Inflammatory macrophage (primary cell): ENCODE measurements at places on chromosomes 13 and 19.
A peak's percentile ranks its signal among the peaks of the same experiment; 100 is the strongest.

- no peak for DNase-seq
These were observed 252.2 kb upstream of the SLITRK6 start for GRCh38 chr13:86051134-86052103.

DNA sequence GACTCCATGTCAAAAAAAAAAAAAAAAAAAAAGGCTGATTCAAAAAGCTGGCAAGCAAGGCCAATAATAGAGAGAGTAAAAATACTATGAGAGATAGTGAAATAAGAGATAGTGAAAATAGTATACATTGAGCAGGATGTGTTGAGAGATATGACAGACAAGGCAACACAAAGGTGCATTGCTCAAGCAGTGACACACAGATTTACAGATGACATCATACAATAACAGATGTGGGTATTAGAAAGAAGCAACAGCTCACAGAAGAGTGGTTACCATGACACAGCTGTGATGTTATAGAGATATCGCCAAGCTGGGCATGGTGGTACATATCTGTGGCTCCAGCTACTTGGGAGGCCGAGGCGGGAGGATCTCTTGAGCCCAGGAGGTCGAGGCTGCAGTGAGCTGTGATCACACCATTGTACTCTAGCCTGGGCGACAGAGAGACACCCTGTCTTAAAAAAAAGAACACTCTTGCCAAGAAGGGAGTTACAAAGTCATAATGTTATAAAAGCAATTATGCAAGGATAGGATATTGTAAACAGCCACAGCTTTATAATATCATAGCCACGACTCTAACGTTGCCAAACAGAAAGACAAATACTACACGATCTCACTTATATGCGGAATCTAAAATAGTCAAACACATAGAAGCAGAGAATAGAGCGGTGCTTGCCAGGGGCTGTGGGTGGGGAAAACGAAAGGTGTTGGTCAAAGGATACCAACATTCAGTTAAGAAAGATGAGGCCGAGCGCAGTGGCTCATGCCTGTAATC is 10.3 kb downstream of the TNFSF9 start:
- DNase-seq: no peak

DNA sequence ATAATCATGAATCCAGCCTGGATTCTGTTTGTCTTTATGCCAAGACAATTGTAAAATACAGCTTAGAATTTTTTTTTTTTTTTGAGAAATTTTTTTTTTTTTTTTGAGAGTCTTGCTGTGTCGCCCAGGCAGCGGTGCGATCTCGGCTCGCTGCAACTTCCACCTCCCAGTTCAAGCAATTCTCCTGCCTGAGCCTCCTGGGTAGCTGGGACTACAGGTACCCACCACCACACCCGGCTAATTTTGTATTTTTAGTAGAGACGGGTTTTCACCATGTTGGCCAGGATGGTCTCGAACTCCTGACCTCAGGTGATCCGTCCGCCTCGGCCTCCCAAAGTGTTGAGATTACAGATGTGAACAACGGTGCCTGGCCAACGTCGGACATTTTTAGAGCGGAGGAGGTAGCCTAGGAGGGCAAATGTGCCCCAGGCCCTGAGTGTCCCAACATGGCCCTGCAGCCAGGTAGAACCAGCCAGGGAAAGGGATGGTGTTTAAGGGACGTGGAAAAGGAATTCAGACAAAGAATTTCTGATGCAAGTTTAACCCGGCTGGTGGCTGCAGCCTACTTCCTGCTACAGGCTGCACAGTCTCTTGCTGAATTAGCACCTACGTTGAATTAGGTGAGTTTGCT is 89.8 kb downstream of the GNG7 start:
- no peak for DNase-seq

GRCh38 chr13:33244907-33245287 is 40.7 kb downstream of the STARD13 start:
- no peak for DNase-seq

DNA sequence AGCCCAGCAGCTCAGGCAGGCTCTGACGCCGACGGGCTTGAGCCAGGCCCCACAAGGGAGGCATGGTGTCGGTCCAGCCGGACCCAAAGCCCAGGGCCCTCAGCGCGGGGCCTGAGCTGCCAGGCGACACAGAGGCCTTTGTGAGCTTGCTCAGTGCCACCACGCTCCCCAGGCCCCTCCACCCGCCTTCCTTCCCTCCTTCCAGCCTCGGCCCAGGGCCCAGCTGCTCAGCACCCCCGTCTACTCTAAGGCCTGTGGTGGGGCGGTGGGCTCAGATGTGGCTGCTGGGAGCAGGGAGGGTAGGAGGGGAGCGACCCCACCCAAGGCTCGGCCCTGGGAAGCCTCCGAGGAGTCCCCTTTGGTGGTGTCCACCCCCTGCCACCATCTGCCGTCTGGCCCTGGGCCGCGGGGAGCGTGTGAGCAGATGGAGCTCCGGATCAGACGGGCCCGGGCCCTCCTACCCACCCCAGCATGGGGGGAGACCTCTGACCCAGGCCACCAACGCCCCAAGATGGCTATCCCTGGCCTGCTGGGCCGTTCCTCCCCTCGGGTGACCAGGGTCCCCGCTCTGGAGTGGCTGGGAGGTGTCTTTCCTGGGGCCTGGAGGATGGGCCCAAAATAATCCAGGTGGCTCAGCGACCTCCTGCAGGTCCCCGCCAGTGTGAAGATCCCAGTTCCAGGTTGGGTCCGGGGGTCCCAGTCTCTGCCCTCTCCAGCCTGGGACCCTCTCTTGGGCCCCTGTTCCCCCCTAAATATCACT is 7.8 kb downstream of the ZBTB7A start:
- DNase-seq: no peak

DNA sequence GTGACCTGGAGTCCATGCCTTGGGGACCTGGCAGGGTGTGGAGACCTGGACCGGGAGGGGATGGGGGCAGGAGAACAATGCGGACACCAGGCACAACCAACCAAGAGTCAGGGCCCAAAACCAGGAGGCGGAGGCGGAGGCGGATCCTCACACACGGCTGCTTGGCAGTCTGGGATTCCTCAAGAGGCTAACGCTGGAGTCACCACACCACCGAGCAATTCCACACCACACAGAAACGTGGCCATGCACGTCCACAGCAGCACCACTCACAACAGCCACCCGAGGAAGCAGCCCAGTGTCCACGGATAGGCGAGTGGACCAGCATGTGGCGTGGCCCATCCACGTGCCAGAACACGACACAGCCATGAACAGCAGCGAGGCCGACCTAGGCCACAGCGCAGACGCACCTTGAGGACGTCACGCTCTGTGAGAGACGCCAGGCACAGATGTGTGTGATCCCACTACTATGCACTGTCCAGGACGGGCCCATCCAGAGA is 17.7 kb downstream of the SBNO2 start:
- DNase-seq: no peak

- no peak for DNase-seq
These were observed 8.7 kb upstream of the CKM start for GRCh38 chr19:45331411-45331810.

- peak; percentile 69 for DNase-seq
These were observed 7.5 kb upstream of the LRFN1 start for GRCh38 chr19:39328046-39328705.

DNA sequence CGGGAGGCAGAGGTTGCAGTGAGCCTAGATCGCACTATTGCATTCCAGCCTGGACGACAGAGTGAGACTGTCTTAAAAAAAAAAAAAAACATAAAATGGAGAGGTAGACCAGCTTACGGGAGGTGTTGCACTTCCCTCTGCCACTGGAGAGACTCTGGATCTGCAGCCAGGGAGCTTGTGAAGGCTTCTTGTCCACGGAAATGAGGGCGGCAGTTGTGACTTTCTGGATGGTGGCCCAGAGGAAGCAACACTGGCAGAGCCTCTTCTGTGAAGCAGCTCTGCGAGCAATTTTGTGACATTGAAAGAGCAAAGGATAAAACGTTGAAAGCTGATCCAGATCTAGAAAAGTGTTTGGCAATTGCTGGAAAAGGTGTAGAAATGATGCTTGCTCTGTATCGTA is 10.4 kb downstream of the SPINT2 start:
- DNase-seq: peak; percentile 43

- DNase-seq: peak; percentile 45
These were observed 37.6 kb downstream of the SOX21 start for GRCh38 chr13:94674609-94675348.

DNA sequence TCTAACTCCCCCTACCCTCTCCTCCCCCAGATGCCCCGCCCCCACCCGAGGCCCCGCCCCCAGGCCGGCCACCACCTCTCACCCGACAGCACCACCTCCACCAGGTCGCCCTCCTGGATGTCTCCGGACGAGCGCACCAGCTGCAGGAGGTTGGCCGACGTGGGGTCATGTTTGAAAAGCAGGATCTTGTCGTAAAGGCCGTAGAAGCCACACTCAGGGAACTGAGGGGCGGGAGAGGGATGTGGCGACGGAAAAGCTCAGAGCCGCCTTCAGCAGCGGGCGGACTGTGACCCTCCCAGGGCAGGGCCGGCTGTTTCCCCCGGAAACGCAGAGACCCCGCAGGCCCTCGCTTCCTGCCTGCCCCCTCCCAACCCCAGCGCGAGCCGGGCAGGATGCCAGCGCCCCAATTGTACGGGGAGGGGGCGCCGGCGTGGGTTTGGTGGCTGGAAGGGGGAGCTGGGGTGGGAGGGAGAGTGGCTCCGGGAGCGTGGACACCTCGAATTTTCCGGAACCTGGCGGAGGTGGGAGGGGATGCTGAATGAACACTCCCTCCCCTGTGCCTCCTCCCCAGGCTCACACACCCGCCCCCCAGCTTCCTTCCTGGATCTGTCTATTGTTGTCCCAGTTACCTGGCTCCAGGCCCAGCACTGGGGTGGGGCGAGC is 3.0 kb downstream of the PRKD2 start:
- peak; percentile 24 for DNase-seq

GRCh38 chr13:34241332-34241731 is 423.4 kb downstream of the RFC3 start:
- no peak for DNase-seq

DNA sequence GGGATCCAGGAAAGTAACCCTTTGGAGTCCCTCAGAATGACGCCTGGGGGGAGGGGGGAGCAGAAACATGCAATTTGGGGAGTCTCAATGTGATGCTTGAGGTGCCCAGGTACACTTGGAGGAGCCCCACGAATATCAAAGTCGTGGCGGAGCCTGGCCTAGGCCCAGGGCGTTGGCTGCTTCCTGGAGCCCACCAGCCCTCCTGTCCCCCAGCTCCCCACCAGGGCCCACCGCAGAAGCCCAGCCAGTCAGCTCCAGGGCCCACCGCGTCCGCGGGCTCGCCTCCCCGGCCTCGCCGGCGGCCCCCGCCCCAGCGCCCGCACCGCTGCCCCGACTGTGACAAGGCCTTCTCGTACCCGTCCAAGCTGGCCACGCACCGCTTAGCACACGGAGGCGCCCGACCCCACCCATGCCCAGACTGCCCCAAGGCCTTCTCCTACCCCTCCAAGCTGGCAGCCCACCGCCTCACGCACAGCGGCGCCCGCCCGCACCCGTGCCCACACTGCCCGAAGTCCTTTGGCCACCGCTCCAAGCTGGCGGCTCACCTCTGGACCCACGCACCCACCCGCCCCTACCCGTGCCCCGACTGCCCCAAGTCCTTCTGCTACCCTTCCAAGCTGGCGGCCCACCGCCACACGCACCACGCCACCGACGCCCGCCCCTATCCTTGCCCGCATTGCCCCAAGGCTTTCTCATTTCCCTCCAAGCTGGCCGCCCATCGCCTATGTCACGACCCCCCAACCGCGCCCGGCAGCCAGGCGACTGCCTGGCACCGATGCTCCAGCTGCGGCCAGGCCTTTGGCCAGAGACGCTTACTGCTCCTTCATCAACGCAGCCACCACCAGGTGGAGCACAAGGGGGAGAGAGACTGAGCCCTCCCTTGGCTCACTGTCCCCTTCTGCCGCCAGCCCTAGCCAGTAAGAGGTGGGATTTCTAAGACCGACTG is 2.1 kb downstream of the ZNF575 start:
- DNase-seq: peak; percentile 19

- no peak for DNase-seq
These were observed 336.1 kb downstream of the GPC6 start for GRCh38 chr13:93562676-93563075.

- no peak for DNase-seq
These were observed 81.0 kb upstream of the UBAC2 start for GRCh38 chr13:99119656-99120055.

- peak; percentile 92 for DNase-seq
These were observed 103.7 kb upstream of the EDNRB start for GRCh38 chr13:78022164-78022877.

DNA sequence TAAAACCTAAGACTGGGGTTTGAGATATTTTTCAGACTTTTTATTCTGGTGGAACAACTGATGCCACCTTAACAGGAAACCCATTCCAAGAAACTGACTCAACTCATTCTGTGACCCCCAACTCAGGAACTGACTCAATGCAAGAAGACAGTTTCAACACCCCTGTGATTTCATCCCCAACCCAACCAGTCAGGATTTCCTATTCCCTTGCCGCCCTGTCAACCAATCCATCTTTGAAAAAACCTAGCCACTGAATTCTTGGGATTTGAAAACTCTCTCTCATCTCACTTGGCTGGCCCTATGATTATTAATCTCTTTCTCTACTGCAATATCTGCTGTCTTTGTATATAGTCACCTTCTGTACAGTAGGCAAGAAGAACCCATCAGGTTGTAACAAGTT is 1211.9 kb upstream of the ATXN8OS start:
- DNase-seq: no peak

DNA sequence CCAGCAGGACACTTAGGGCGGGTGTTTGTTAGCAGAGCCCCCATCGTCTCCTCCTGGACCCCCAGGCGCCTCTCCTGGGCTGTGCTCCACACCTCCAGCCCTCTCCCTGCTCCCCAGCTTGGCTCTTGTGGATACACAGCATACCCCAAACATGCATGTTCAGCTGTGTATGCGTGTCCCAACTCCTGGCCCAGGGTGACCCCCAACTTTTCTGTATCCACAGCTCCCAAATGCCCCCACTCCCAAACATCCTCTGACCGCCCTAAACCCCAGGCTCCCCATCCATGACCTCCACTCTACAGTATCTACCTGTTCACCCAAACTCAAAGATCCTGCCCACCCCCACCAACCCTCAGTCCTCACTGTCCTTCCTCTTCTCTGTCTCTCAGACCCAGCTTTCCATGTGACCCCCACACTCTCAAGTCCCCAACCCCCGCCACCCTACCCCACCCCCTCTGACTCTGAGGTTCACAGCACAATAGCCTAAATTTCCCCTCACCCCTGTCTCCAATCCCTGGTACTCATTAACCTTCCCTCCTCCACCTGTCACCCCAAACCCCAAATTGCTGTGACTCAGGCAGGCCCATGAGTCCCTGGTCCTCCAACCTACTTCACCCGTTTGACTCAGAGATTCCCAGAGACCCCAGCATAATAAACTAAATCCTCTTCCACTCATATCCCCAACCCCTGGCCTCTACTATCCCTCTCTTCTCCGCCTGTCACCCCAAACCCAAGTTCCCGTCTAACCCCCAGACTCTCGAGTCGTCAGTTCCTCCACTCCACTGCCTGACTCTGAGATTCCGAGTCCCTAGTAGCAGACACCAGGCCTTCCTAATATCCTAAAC is 968 bp downstream of the UBE2M start:
- DNase-seq: no peak

DNA sequence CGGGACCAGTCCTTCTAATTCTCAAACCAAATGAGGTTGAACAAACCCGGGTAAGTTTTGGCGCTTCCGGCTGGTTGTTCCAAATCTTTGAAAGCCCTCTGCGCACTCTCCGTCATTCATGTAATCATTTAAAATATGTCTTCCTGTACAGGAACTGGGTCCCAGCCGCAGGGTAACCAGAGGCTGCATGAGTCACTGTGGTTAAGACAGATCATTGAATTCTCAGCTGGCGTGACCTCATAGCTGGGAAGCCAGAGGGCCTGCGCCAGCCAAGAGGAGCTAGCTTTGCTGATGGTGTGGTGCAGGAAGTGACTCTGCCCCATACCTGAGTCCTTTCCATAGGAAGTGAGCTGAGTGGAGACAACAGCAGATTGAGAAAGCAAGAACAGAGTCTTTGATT is 135.2 kb downstream of the TSHZ3 start:
- DNase-seq: peak; percentile 90
